ENCODE measurements at places on chromosomes 5 and 9.
A peak's percentile ranks its signal among the peaks of the same experiment; 100 is the strongest.

GRCh38 chr9:117795271-117795670, 91.1 kb downstream of the TLR4 start:
- no peak for DNase-seq

- no peak for DNase-seq
Observed at GRCh38 chr9:94907264-94907936, 180.9 kb downstream of the AOPEP start.

DNA sequence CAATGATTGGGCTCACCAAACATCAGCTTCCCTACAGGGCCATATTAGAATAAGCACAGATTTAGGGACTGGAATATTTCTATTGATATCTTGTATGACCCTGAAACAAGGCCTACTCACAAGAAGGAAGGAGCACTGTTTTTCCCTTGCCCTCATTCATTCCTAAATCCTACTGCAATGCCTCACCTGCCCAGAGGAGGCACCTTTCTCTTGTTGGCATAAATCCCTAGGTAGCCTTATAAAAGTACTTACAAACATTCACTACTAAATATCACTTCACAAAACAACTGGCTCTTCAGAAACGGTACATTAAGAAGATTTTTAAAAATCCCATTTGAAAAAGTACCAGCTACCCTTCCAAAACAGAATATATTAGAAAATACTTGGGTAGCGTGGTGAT, 449.4 kb downstream of the CDH18 start:
- no peak for DNase-seq

- no peak for DNase-seq
Observed at GRCh38 chr5:138109463-138110265, 25.8 kb downstream of the WNT8A start.

DNA sequence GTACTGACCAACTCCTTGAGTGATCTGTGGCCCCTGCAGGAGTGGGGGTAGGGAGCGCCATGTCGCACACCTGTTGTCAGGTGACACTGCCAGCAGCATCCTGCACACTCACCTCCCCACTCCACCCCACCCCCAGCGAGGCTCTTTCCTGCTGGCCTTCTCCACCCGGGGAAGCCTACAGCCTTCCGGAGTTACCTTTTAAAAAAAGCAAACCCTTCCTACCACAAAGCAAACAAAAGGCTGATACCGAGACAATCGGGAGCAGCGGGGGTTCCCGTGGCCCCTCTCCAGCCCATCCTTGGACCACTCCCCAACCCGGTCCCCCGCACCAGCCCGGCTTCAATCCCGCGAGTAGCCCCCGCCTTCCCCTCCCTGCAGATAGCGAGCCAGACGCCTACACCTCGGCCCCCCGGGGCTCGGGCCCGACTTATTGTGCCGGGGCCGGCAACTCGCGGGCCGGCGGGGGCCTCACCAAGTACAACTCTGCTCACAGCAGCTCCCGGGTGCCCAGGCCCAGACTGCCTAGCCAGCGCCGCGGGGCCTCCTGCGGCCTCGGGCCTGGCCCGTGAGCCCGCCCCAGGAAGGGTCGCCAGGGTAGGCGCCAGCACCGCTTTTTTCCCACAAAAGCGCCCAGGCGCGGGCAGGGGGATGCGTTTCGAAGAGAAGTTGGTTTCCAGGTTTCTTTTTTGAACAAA, 724 bp downstream of the MACROH2A1 start:
- DNase-seq, result peak; percentile 13

DNA sequence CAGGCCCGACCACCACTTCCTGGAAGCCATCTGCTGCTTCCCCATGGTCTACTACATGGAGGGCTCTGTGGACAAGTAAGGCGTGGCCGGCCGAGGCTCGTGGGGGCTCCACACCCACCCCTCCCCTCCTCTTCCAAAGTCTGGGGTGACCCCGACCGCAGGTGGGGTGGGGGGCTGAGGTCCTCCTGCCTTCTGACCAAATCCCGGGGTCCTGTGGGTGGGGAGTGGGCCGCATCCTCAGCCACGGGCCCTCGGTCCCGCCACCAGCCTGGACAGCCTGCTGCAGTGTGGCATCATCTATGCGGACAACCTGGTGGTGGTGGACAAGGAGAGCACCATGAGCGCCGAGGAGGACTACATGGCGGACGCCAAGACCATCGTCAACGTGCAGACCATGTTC, 76.4 kb downstream of the KCNT1 start:
- no peak for DNase-seq

GRCh38 chr9:72415163-72415562, 50.2 kb upstream of the ZFAND5 start:
- DNase-seq, result no peak

GRCh38 chr9:84283946-84284345, 56.6 kb downstream of the SLC28A3 start:
- no peak for DNase-seq

DNA sequence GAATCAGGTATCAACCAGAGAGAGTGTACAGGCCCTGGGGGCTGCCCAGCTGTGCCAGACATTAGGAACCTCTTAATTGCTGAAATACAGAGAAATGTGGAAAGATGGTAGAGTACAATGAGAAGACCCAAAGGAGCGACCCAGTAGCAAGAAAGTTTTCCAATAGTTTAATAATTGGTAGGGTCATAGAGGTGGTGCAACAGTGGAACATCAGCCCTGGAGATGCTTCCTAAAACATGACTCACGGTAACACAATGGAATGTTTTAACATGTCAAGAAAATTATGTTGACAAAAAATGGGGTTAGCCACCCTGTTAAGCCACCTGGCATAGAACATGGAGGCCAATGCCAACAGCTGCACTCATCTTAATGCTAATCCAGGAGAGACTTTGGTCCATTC, 284.1 kb downstream of the ELAVL2 start:
- DNase-seq, result no peak

DNA sequence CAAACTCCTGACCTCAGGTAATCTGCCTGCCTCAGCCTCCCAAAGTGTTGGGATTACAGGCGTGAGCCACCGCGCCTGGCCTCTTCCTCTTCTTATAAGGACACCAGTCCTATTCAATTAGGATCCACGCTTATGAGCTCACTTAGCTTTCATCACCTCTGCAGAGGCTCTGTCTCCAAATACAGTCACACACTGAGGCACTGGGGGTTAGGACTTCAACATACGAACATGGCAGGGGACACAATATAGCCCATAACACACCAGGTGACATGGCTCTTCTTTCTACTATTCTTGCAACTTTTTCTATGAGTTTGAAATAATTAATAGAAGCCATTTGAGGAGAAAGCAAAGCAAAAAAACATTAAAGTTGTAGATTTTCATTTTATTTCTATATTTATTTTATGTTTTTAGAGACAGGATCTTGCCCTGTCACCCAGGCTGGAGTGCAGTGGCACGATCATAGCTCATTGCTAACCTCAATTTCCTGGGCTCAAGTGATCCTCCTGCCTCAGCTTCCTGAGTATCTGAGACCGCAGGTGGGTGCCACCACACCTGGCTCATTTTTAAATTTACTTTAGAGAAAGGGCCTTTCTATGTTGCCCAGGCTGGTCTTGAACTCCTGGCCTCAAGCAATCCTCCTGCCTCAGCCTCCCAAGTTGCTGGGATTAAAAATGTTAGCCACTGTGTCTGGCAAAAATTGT, 6.0 kb upstream of the PRRT1B start:
- peak; percentile 82 for DNase-seq

DNA sequence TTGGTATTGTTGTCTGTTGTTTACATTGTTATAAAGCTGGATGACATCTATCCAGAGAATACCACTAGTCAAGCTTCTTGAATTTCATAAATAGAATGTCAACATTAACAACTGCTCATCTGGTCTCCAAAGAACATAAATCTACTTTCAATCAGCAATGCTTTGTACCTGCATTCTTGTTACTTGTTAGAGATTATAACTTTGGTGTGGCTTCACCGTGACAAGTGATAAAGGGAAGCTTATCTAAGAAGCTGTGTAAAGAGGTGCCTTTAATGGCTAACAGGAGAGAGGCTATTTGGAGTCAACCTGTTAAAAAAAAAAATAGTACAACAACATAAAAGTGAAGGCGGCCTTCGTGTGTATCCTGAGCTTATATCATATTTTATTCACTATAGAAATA, 41.8 kb downstream of the MUSK start:
- no peak for DNase-seq

DNA sequence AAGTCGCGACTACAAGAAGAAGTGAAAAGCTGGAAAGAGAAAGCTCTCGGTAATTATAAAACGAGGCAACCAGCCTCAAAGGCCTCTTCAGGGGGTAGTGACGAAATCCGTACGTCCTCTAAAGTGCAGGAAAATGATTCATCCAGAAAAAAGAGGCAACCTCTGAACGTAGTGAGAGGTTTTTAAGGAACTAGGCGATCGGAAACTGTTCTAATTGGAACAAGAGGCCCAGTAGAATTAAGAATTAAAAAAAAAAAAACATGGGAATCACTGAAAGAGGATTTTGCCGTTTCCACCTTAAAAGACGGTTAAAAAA, 1.0 kb downstream of the CSNK1A1 start:
- DNase-seq, result no peak

DNA sequence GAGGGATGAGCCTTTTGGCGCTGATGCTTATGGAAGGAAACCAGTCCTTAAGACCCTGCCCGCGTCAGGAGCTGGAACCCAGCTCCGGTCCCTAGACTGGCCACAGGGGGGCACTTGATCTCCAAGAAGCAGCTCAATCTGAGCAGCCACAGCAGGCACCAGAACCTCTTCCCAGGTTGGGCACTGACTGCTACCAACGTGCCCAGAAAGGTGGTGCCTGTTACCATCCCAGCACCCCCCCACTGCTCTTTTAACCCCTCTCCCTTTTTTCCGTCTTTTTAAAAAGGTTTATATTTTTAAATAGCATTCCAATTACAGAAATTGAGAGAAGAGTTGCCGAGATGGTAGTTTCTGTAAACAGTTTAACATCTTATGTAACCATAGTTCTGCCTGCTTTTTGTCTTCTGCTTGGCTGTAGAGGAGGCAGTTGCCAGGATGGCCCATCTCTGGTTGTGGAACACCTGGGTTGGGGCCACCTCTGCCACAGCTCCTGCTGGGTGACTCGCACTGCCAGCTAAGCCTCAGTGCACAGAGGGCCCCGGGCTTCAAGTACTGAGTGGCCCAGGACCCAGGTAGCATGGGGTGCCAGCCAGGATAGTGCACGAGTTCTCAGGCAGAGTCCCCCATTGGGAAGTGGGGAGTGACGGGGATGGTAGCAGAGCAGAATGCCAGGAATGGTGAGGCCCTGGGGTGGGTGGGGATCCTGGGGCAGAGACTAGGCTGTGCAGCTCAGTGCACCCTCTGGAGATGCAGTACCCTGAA, 62.8 kb downstream of the PFDN1 start:
- DNase-seq, result peak; percentile 34

GRCh38 chr5:129461711-129462332, 1.7 kb downstream of the ADAMTS19 start:
- no peak for DNase-seq

GRCh38 chr9:137809040-137809576, 68.5 kb upstream of the CACNA1B start:
- no peak for DNase-seq

GRCh38 chr5:40962207-40962955, 53.1 kb downstream of the C7 start:
- no peak for DNase-seq

GRCh38 chr5:551406-551805, 27.2 kb upstream of the SLC9A3 start:
- DNase-seq, result no peak

- DNase-seq, result no peak
Observed at GRCh38 chr9:70400107-70400892, 14.2 kb downstream of the KLF9 start.
